ENCODE measurements at places on chromosomes 16 and 17. TPM values are rescaled to one million over a fixed set of nuclear protein-coding genes. Genes with fewer than 3 reads are reported as not detected.

GRCh38 chr17:43129671-43130010 is 4.5 kb upstream of the BRCA1 start:
- no peak for DNase-seq

The DOK4 gene
- polyA plus RNA-seq = 113 TPM

GRCh38 chr17:79174905-79175856 is 100.6 kb downstream of the ENGASE start:
- DNase-seq = no peak

DNA sequence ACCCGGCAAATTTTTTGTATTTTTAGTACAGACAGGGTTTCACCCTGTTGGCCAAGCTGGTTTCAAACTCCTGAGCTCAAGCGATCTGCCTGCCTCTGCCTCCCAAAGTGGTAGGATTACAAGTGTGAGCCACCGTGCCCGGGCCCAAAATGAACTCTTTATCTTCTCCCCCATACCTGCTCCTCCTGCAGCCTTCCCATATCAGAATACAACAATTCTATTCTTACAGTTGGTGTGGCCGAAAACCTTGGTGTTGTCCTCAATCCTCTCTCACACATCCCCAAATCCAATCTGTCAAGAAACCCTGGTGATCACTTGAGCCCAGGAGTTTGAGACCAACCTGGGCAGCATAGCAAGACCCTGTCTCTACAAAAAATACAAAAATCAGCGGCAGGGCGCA is 19.5 kb upstream of the SPN start:
- DNase-seq = no peak

- DNase-seq = no peak
Measured at GRCh38 chr17:66573078-66573477, 261.8 kb upstream of the CACNG5 start.

The NLRC3 gene
- 2.5 TPM for polyA plus RNA-seq
